WERI-Rb-1 (cell line): ENCODE measurements at places on chromosomes 5 and 9.

GRCh38 chr9:125277411-125277810, 15.8 kb downstream of the GAPVD1 start:
- no peak for DNase-seq

DNA sequence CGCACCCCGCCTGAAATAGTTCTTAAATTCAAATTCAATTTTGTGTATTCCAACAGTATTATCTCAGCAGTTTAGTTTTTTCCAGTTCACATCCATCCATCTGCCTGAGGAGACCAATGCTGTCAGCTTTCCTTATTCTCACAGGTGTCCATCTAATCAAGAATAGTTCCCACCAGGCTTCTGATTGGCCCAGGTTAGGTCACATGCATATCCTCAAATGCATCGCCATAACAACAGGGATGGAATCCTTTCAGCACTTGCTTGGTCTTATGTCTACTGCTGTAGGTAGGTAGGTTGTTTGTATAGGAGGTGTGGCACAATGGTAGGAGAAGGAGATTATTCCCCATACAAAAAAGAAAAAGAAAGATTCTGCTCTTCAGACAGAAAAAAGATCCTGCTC, 91.2 kb downstream of the UBE2R2 start:
- DNase-seq: no peak

DNA sequence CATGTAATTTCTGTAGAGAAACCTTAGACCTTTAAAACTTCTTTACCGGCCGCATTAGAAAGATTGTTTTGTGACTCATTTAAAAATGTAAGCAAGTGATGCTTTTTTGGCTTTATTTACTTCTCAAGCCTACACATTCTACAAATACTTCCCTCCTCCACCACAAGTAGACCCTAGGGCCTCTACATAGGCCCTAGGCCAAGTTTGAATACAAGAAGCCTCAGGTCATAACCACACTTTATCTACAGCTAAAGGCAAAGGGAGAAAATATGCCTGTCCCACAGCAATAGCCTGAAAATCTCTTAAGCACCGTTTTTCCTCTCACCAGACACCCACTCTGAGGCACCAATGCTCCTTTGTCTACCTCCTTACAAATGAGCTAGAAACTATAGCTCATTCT, 53.9 kb downstream of the CSNK1A1 start:
- DNase-seq: no peak

- peak; percentile 23 for DNase-seq
These were observed 63.5 kb downstream of the ZNF474 start for GRCh38 chr5:122192497-122193496.

GRCh38 chr9:4661611-4662010, 483 bp upstream of the PLPP6 start:
- DNase-seq: no peak
